ENCODE measurements at places on chromosomes 12 and 14.

- no peak for DNase-seq
Measured at GRCh38 chr14:31291210-31291609, 83.6 kb upstream of the HECTD1 start.

GRCh38 chr14:87185961-87186560 lies 806.9 kb downstream of the GALC start:
- DNase-seq = no peak

DNA sequence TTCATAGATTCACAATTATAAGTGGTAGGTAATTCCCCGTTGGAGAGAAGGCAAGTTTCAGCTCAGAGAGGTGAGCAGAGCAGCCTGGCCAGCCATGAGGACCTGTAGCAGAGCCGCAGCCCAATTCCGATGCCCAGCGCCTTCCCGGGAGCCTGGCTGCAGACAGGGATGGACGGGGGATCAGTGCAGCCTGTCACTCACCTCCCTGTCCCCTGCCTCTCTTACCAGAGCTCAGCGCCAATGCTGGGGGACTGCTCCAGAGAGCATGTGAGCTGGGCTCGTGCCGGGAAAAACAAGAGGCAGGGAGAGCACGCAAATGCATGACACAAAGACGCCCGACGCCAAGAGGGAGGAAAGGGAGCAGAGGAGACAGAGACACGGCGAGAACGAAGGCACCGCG lies 231.9 kb downstream of the BCL11B start:
- no peak for DNase-seq

GRCh38 chr12:52578469-52578868 lies 4.8 kb upstream of the KRT74 start:
- no peak for DNase-seq

DNA sequence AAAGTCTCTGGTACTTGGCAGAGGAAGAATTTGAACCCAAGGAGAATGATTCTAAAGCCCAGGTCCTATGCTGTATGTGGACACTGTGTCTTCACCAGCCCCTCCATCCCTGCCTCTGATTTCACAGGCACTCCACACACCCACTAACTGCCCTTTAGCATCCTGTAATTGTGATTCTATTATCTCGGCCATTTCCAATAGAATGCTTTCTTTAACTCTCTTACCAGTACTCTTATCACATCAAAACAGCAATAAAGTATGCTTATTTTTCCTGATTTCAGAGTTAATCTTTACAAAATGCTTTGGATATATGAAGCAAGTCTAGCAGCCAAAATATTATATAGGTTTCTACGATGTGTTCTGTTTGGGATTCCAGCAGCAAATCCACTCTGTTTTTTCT lies 37.9 kb upstream of the BTG1 start:
- DNase-seq = no peak

DNA sequence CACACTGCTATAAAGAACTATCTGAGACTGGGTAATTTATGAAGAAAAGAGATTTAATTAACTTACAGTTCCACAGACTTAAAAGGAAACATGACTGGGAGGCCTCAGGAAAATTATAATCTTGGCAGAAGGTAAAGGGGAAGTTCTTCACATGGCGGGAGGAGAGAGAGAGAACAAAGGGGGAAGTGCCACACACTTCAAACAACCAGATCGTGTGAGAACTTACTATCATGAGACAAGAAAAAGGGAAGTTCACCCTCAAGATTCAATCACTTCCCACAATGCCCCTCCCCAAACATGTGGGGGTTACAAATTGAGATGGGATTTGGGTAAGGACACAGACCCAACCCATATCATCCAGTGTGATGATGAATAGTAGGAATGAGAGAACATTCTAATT lies 366.5 kb downstream of the LRFN5 start:
- no peak for DNase-seq

DNA sequence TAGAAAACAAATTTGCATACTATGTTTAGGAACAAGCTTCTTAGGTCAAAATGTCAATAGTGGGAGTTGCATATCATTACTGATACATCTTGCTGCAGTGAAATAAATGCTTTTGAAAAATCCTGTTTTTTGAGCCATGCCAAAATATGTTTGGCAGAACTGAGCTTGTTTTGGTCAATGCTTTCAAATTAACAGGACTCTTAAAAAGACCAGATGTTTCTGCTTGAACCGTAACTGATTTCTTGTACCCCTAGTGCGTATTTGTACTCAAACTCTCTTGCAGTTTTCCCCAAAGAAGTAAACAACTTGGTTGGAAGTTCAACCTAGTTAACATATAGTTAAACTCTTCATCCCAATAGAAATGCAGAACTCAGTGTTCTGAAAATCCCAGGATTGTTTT lies 3.4 kb downstream of the TRHDE start:
- no peak for DNase-seq

DNA sequence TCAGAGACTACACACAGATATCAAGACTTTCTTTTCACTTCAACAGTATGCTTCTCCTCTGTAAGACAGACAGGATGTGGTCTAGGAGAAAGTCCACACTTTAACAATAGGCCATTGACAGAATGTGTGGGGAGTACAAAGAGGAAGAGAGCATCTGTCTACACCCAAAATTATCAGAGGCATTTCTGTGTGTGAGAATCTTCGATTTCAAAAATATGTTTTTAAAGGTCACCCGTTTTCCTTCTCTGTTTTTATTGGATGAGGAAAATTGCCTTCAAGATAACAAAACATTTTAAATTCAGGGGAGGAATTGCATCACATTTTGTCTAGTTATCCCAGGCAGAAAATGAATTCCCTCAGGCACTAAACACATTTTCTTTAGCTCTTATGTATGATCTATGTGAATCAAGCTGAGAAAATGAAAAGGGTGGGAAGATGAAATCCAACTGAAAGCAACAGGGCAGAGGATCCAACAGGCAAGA lies 16.4 kb downstream of the NAV3 start:
- DNase-seq = no peak

- DNase-seq = no peak
Measured at GRCh38 chr14:104869669-104870367, 4.8 kb downstream of the CEP170B start.

- no peak for DNase-seq
Measured at GRCh38 chr14:105860615-105861580, 334.5 kb downstream of the TMEM121 start.

DNA sequence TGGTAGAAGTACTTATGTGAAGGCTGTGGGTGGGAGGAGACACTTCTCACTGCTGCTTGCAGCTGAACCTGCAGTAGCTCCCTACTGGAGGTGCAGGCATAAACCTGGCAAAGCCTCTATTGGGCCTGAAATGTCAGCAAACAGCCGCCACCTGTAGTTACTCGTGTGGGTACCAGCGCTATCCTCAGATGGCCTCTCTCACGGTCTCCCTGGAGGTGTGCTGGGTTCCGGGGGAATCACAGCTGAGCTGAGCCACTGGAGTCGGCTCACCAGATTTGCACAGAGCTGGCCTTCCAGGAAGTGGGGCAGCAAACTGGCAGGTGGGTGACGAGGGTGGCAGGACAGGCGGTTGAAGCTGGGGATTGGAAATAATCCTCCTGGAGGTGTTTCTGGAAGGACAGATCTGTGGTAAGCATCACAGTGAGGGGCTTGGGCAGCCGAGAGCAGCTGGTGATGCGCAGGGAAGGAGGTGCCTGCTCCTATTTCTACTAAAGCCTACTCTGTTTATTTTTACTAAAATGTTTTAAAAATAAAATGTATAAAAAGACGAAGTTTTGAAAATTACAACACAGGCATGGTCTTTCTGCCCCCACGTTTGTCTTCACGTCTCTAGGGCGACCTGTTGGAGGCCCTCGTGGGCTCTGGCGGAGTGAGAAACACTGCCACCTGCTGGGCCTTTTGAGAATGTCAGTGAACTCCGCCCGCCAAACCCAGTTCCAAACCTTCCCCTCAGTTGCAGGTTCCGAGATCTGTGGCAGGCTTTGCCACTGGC lies 67.8 kb upstream of the PLEKHG3 start:
- DNase-seq = peak; percentile 32

GRCh38 chr14:104786726-104787675 lies 8.5 kb downstream of the AKT1 start:
- DNase-seq = no peak

GRCh38 chr12:115407036-115407435 lies 723.1 kb upstream of the TBX3 start:
- no peak for DNase-seq

GRCh38 chr12:47147739-47148138 lies 68.0 kb upstream of the AMIGO2 start:
- DNase-seq = no peak

- no peak for DNase-seq
Measured at GRCh38 chr12:54026640-54027441, 1.4 kb upstream of the HOXC6 start.

GRCh38 chr14:104755621-104756020 lies 2.7 kb downstream of the SIVA1 start:
- DNase-seq = no peak

GRCh38 chr12:57134949-57135348 lies 6.7 kb downstream of the LRP1 start:
- DNase-seq = no peak

DNA sequence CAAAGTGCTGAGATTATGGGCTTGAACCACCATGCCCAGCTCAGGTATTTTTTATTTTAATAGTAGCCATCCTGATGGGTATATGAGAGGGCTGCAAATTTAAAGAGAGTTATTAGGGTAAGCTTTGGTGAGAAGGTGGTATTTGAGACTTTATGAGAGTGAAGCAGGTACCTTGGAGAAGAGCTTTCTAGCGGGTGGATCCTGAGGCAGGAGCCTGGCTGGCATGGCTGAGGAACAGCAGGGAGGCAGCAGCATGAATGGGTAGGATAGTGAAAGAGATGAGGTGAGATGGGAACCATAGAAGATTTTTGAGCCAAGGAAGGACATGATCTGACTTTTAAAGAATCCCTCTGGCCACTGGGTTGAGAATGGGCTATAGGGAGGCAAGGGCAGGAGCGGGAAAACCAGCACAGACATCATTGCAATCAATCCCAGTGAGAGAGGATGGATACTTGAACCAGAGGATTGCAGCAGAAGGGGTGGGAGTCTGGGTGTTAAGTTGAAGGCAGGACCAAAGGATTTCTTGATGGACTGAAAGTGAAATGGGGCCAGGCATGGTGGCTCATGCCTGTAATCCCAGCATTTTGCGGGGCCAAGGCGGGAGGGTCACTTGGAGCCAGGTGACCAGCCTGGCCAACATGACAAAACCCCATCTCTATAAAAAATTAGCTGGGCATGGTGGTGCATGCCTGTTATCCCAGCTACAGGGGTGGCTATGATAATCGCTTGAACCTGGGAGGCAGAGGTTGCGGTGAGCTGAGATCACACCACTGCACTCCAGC lies 5.7 kb downstream of the SVOP start:
- DNase-seq = no peak

- no peak for DNase-seq
Measured at GRCh38 chr12:45216983-45217485, 1.1 kb downstream of the ANO6 start.

GRCh38 chr14:37623426-37623951 lies 28.1 kb downstream of the TTC6 start:
- no peak for DNase-seq

- DNase-seq = no peak
Measured at GRCh38 chr12:54475537-54475936, 2.1 kb upstream of the GTSF1 start.

- DNase-seq = no peak
Measured at GRCh38 chr12:77847680-77848431, 17.2 kb downstream of the NAV3 start.

DNA sequence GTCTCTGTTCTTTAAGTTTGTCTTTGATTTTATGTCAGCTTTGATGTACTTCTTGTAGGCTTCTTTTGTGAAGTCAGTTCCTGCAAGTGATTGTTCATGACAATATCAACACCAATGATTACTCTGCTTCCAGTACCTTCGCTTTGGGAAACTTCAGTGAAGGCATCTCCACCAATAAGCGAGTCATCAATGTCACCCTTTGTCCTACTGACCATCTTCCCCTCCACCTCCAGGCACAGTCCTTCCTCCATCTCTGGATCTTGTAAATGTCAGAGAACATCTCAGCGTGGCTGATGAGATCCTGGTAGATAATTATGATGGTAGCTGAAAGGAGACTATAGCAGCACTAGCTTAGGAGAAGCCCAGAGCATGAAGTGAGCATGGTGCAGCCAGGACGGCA lies 40.4 kb upstream of the A2M start:
- no peak for DNase-seq
